Fibroblast of skin of left biceps (primary cell): ENCODE measurements at places on chromosomes 11 and 22.

- DNase-seq, result no peak
These were observed 170.3 kb downstream of the CADM1 start for GRCh38 chr11:115333949-115334348.

DNA sequence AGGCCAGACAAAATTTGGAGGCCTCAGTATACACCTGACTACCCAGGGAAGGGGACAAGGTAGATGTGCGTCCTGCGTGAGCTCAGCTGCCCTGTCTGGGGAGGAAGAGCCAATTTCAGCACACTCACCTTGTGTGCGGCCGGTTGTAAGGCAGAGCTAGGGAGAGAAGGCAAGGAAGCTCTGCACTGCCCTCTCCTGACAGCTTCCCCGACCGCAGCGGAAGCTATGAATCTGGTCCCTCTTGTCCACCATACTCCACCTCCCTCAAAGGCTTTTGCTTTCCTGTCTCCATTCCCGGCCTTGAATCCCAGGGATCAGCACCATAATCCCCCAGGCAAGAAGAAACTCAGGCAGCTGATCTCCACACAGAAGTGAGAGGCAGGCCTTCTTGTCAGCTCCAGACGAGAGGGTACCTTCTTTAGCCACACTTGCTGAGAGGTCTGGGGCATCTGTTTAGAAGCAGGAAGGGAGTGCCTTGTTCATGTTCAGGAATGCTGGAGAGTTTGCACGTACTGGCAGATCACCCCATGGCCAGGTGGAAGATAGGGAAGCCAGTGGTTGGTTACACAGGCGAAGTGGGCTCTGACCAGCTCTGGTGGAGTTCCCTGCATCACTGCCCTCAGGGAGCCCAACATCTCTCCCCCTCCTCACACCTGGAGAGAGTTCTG, 62.5 kb downstream of the FEZ1 start:
- DNase-seq, result no peak

DNA sequence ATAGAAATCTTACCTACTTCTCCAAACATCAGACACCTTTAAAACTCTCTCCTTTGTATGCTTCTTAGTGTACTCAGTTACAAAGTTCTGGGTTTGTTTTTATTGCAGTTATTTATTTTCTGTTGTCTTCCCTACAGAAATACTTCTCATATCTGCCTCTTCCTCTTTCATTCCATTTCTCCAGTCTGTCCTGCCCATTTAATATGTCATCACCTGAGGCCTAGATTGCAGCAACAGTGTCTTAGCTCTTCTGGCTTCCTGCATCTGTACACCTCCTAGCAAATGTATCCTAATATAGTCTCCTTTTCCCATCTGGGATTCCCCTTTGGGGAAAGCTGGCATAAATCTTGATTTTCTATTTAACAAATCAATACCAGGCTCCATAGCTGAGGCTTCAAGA, 34.9 kb upstream of the PCF11 start:
- DNase-seq, result no peak

DNA sequence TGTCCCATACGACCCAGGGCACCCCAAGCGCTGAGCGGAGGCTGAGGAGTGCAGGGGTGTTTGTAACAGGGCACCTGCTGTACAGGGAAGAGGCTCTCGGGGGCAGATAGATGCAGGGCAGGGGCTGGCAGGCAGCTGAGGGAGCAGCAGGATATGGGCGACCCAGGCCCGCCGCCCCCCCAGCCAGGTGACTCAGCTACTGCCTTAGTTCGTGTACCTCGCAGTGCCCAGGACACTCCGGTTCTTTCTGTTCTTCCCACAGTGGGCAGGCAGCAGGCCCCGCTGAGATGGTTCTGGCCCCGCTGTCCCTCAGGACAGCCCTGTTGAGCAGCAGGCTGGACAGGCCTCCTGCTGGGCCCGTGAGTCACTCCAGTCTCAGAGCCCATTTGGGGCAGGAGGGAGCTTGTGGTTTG, 16.2 kb downstream of the PHLDA2 start:
- no peak for DNase-seq

DNA sequence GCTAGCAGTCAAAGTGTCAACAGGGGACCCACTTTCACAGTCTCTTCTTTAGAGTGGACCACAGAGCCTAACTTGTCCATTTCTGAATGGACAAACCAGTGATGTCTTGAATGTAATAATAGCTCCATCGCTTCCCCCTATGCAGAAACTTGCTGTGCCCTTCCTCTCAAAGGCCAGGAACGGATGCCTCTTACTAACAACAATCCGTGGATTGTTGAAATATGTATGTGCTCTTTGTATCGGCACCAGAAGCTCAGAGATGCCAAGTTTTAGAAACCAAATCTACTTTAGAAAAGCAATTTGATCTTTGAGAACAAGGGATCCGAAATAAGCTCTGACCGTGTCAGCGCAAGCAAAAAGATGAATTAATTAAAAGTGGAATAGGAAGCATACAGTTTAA, 259.5 kb upstream of the POU2AF2 start:
- DNase-seq, result no peak

- no peak for DNase-seq
These were observed 74.2 kb downstream of the MYO7A start for GRCh38 chr11:77201991-77202841.

DNA sequence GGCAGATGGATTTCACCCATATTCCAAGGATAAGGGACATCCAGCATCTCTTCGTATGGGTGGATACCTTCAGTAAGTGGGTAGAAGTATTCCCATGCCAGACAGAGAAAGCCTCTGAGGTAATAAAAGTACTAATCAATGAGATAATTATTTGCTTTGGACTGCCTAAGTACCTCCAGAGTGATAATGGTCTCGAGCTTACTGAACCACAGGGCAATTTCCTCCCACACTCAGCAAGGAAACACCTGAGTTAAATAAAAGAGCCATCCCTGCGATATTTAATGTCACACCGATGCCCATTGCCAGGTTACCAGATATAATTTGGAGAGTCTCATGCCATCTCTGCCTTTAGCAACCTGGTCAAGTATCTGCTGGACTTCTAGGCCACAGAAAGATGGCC, 70.6 kb upstream of the MPEG1 start:
- DNase-seq, result no peak

GRCh38 chr11:109421981-109422869, at the start of gene C11orf87:
TSS of gene C11orf87 (plus strand) at chr11:109422190. CDS start at chr11:109423634, 1,444 bp downstream.
- no peak for DNase-seq

GRCh38 chr11:12827929-12828812, 153.9 kb downstream of the TEAD1 start:
- DNase-seq, result no peak

DNA sequence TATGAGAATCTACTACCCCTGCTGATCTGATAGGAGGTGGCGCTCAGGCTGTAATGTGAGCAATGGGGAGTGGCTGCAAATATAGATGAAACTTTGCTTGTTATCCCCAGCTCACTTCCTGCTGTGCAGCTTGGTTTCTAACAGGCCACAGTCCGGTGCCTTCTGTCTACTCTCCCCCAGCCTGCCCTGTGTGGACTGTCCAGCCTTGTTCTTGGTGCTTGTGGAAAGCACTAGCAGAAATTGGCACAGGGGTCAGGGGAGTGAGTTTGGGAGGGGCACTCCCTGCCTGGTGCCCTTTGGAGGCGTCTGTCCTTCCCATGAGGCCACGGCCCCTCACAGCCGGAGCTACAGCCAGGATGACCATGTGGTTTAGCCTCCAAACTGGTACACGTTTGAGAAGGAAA, 14.3 kb downstream of the MOV10L1 start:
- DNase-seq, result no peak

DNA sequence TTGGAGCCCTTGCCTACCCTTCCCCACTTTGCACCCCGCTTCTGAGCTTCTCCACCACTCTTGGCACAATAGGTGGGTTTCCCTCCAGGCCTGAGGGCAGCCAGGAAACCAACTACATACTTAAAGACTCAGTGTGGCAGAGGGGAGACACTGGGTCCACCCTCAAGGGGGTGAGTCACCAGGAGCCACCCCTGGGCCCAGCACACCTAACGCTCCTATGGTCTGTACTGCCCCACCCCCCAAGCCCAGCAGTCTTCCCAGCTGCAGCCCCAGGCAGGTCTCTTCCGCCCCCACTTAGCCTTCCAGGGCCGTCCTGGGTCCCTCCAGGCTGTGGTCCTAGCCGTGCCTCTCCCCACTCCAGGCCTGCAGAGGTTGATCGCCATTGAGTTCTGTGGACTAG, 3.2 kb upstream of the TMPRSS13 start:
- no peak for DNase-seq

DNA sequence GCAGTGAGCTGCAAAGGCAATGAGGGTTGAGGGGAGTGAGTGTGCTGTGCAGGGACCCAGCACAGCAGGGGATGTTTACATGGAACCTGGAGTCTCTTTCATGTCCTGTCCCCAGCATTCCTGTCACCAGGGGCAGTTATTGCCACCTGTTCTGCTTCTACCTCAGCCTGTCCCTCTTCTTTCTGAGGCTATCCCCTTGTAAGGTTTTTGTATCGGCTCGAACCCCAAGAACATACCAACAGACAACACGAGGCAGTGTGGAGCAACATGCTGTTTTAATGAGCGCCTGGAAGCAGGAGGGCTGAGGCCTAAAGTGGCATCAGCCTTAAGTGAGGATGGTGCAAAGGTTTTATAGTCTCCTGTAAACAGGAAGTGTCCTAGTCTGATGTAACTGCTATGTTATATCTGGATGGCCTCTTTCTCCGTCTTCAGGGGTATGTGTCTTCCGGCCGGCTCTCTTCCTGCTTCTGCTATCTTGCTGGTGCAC, 3.9 kb downstream of the SCGB2A2 start:
- no peak for DNase-seq

DNA sequence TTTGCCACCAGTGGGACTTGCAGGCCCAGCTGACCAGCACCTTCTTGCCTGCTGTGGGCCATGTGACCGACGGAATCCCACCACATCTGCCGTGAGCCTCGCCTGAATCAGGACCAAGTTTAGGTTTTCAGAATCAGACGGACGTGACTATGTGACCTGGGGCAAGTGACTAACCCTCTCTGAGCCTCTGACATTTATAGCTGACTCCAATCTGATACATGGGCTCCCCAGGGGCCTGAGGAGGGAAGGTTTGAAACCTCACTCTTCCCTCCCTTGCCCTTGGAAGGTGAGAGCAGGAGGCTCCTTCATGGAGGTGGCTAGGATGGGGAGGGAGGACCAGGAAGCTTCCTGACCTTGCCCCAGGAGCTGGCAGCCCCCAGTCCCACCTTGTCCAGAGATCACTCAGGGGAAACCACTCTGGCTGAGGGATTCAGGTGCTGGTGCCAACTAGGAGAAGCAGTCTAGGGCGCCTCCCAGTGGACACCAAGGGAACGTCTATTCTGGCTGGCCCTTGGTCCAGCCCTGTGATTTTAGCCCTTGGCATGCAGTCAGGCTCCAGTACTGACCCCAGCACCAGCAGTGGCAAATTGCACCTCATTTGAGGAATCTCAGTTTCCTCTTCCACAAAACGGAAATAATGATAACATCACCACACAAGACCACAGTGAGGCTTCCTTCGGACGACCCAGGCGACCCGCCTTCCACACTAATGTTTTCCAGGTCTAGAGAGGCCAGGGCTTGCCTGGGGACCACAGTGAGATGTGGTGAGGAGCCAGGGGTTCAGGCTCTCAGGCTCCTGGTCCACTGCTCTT, 47.2 kb upstream of the SYT7 start:
- DNase-seq, result no peak

DNA sequence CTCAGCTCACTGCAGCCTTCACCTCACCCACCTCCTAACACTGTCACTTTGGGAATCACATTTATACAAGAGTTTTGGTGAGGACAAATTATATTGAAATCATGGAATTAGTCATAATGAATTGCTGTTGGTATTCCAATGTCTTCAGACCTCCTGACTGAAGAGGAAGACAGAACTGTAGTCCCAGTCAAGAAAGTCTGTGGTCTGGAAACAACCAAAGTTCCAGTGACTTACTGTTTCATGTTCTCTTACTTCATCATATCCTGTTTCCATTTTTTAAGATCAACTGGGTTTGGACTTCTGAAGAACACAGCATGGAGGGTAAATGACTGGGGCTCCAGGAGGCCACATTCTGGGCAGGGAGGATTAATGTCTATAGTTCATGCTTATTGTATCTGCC, 43.0 kb upstream of the HIPK3 start:
- DNase-seq, result no peak

- no peak for DNase-seq
These were observed 5.3 kb downstream of the TUBA8 start for GRCh38 chr22:18115906-18116371.

GRCh38 chr11:83033371-83033770, 38.3 kb downstream of the RAB30 start:
- no peak for DNase-seq

DNA sequence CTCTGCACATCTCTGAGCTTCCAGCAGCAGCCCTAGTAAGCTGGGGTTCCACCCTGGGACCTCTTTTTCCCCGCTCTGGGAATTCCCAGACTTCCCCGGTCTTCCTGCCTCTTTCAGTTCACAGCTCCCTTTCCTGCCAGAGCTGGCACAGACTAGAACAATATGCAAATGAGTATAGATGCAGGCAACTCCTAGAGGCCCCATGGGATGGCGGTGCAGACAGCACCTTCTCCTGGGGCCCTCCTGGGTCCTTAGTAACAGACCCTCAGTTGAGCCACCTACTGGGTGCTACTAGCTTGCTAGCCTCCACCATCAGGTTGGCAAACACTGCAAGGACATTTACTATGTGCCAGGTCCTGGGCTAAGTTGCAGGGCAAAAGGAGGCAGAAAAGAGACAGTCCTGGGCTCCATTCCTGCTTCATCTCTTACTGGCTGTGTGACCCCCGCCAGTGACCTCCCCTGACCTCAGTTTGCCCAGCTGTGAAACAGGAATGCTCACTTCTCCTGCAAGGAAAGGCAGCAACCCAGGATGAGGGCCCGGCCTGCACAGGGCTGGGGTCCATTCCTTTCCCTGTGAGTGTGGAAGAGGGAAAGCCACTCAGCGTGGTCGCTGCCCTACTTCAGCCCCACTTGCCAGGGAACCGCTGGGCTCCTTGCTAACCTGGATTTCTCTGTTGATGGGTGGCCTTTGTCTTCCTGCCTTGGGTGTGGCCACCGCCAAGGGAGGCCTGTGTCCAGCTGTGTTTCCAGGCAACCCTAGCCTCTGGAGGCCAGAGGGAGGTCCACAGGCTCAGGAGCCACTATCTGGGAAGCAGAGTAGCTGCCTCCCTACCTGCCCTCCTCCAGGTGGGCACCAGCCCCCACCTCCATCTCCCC, 7.3 kb downstream of the RELT start:
- no peak for DNase-seq

- DNase-seq, result no peak
These were observed 1115.1 kb upstream of the CNTN5 start for GRCh38 chr11:97905671-97906070.

DNA sequence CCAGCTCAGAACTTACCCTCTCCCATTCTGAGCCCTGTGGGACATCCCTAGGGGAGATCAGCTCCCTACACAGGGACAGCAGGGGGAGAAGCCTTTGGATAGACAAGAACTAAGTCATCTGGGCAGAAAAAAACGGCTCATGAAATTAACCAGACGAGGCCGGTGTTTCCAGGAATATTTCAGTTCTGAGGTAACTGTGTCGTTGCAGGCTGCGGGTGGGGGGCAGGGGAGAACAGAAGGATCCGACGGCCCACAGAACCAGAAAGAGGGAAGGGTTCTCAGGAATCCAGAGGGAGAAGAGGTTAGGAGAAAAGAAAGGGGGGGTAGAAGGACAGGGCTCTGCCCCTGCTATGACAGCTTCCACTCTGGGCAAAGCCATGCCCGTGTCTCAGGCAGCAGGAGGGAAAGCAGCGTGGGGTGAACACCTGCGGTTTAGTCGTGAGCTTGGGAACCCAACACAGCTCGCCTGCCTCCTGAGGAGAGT, 3.6 kb downstream of the CLCF1 start:
- no peak for DNase-seq
